Common myeloid progenitor, CD34-positive (primary cell): ENCODE measurements at places on chromosomes 13 and 19.

DNA sequence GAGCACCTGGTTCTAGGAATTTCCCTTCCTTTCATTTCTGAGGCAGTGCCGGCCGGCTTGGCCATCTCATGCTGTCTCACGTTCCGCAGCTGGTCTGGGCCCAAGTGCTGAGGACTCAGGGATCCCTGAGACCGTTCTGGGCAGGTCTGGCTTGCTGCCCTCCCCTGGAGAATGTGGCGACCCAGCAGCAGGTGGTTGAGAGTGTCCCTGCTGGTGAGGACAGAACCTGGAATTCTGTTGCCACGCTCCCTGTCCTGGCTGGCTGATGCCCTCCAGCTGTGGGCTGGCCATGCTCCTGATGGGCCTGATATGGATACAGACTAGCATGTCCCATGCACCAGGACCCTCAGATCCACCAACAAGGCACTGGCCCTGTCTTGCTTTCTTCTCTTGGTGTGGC is 114.0 kb upstream of the C1QTNF9B start:
- DNase-seq = no peak

DNA sequence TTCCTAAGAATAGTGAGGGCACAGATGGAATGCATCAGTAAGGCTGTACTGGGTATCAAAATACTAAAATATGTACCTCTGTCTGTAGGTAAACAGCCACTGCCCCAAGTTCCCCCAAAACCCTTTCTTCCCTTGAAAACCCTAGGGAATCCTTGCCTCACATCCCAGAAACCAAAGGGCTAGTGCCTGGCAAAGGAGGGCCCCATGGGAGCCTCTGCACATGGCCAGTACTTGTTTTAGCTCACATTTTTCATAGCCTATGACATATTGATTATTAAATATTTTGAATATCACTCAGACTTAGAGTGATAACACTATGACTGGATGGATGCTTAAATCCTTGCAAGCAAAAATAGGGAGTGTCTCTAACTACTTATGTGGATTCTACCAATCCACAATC is 237.1 kb downstream of the LHFPL6 start:
- no peak for DNase-seq

- no peak for DNase-seq
Observed at GRCh38 chr13:65600702-65601101, 1629.4 kb downstream of the PCDH9 start.

DNA sequence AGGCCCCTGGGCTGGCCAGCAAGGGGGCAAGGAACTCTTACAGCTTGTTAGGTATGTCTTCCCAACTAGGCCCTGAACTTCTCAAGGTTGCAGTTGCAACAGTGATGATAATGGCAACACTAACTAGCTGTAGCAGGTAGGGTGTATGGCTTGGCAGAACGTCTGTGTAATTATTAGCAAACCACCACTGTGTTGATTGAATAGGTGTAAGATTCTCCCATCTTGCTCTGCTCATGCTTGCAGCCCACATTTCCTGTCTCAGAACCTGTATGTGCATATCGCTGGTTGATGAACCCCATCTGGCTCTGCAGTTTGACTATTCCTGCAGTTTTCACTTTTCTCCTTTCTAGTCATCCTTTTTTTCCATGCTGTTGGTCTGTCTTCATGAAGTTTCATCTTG is 178.8 kb downstream of the KATNAL1 start:
- DNase-seq = no peak

DNA sequence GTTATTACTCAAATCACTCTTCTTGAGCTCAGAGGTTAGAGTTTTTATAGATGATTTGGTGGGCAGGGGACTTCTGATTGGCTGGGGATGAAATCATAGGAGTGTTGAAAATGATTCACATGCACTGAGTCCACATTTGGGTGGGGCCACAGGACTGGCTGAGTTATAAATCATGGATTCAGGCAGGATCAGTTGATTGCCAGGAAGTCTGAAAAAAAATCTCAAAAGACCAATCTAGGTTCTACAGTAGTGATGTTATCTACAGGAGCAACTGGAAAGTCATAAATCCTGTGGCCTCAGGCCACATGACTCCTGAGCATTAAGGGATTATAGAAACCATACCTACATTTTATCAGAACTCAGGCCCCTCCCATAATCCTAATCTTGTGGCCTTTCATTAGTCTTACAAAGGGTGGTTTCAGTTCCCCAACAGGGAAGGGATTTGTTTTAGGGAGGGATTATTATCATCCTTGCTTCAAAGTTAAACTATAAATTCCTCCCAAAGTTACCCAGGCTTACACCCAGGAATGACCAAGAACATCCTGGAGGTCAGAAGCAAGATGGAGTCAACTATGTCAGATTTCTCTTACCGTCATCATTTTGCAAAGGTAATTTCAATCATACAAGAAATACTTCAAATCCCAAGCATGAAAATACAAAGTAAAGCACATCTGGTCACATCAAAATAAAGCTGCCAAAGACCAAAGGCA is 5.6 kb upstream of the CCDC70 start:
- DNase-seq = no peak

DNA sequence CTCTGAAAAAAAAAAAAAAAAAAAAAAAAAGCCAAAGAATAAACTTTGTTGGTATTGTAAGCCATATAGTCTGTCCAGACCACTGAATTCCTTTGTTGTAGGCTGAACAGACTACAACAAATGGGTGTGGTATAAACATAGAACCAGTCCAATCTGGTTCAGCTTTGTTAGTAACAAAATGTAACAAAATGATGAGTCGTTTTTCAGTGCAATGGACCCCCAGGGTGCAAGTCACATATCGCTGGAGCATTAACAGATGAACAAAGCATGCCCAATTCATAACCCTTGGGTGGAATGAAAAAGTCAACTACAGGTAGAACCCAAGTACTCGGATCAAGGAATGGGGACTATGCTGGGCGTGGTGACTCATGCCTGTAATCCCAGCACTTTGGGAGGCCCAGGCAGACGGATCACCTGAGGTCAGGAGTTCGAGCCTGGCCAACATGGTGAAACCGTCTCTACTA is 13.6 kb upstream of the FCHO1 start:
- DNase-seq = no peak

- DNase-seq = no peak
Observed at GRCh38 chr13:49936968-49937273, 781 bp upstream of the SPRYD7 start.

- DNase-seq = no peak
Observed at GRCh38 chr13:100825557-100825956, 151.0 kb upstream of the TMTC4 start.

DNA sequence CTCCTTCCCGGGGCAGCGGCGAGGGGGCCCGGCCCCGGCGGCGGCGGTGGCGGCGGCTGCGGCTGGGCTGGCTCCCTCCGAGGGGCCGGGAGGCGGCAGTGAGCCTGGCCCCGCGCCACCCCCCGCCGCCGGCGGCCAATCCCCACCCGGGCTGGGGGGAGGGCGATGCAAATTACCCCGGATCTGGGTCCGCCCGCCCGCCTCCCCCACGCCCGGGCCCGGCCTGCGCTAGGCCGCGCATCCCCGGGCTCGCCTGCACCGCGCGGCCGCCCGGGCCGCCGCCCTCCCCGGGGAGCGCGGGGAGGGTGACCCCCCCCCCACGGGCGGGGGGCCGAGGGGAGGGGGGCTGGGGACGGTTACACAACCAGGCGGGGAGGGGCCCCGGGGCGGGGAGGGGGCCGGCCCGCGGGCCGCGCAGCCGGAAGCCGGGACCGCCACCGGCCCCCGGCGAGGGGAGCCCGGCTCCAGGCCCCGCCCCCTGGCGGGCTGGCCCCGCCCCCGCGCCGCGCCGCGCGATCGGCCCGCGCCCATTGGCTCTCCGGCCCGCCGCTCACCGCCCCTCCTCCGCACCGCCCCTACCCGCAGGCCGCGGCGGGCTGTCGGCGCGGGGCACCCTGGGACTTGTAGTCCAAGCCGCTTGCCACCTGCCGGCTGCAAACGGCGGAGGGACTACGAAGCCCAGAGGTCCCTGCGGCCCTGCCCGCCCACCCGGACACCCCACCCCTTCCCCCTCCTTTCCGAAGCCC is 1.1 kb downstream of the ZBTB7A start:
- peak; percentile 99 for DNase-seq

GRCh38 chr19:10102787-10103236 is 334 bp upstream of the ANGPTL6 start:
- DNase-seq = no peak

- peak; percentile 39 for DNase-seq
Observed at GRCh38 chr19:32750441-32751055, 31.0 kb downstream of the TDRD12 start.

- no peak for DNase-seq
Observed at GRCh38 chr19:29415507-29415906, 110.3 kb upstream of the VSTM2B start.

- DNase-seq = peak; percentile 57
Observed at GRCh38 chr19:19475849-19476828, 39.2 kb downstream of the TSSK6 start.

DNA sequence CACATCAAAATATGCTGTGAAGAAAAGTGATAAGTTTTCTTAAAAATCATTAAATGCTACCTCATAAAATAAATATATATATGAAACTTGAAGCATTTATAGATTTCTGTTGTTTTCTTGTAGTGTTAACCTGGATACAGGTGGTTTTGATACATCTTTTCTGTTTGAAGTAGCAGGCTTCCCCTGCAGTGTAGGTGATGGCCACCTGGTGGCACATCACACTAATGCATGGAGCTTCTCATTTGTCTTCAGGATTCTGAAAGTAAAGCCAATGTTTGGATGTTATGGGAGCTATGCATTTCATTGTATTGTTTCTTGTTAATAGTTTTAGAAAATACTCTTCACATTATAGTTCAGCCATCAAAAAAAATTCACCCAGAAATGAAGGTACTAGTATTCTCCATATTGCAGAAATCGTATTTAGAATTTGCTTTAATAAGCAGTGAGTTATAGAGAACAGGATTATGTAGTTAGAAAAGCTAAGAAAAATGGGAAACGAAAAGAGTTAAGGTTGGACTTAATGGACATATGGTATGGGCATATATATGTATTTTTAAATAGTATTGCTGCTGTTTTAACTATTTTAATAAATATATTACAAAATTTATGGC is 18.7 kb downstream of the GPR180 start:
- DNase-seq = peak; percentile 61

- DNase-seq = no peak
Observed at GRCh38 chr19:44149776-44150175, 8.4 kb downstream of the ZNF234 start.

GRCh38 chr19:8459520-8460270 is 14.9 kb downstream of the HNRNPM start:
- DNase-seq = no peak

- peak; percentile 89 for DNase-seq
Observed at GRCh38 chr19:41308450-41309179, 1.4 kb upstream of the CCDC97 start.

DNA sequence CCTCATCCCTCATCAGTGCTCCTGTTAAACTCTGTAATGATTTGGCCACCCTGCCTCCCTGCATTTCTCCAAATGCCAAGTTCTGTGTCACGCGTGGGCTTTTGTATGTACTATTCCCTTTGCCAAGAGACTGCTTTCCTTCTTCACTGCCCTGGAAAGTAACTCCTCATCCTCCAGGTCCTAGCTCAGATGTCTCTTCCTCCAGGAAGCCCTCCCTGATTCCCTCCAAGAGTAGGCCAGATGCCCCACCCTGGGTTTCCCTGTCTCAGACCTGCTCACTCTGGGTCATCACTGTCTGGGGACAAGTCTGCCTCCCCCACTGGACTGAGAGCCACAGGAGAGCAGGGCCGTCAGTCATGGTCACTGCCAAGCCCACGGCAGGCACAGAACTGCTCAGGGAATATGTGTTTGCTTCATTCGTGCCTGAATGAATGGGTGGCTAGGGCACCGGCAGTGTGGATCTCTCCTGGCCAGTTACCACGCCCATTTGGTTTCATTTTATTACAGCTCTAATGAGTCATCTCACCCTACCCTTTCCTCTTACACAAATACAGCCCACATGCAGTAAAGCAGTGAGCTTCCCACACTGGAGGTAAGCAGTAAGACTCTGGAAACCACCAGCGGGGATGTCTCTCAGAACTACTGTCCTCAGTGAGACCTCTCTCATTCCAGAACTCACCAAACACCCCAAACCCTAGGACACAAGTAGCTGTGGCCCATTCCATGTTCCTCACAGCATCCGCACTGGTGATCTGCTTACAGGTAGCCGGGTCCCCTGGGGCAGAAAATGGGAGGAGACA is 12.1 kb upstream of the GPR4 start:
- peak; percentile 15 for DNase-seq

GRCh38 chr13:107964395-107964794 is 250.9 kb downstream of the LIG4 start:
- no peak for DNase-seq

GRCh38 chr13:21504379-21504778 is 45.3 kb upstream of the ZDHHC20 start:
- DNase-seq = no peak

- DNase-seq = peak; percentile 61
Observed at GRCh38 chr19:18789883-18790565, 1.1 kb downstream of the COMP start.

DNA sequence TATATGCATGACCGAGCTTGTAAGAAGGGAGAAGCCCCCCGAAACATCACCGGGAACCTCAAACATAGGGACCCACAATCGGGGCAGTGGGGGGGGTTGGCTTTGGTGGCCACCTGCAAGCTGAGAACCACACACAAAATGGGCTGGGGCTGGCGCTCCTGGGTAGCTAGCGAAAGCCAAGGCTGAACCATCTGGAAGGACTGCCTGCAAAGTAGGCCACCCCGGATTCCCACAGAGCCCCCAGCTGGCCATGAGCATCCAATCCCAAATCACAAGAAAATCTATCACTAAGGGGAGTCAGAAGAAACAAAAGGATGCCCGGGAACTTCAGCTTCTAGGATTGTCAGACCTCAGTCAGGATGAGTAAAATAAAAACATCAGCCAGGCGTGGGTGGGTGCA is 2.8 kb upstream of the PSPN start:
- no peak for DNase-seq

GRCh38 chr19:44912854-44913253 is 1.6 kb upstream of the APOC1 start:
- no peak for DNase-seq

DNA sequence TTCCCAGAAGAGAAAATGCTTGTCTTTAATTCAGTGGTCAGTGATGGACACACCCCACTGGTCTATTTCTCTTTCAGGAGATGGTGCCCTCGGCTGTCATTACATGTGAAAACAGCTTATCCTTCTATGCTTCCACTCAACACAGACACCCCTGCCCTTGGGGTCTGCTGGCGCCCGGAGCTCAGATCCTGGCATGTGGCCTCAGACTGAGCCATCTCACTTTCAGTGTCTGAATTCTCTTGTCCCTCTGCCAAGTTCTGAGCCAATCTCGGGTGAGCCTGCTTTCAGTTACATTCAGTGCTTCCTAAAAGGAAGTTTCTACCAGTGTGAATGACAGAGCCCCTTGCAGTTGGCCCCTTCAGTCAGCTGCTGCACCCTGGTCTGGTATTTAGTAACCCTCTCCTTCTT is 293.6 kb downstream of the DNAJC15 start:
- peak; percentile 72 for DNase-seq
